ENCODE measurements at places on chromosomes 1 and 21.

- peak; percentile 28 for DNase-seq
These were observed at the start of gene TFF2 for GRCh38 chr21:42350927-42351426. TSS of gene TFF2 (minus strand) at chr21:42350994. CDS start at chr21:42350957, 37 bp downstream.

DNA sequence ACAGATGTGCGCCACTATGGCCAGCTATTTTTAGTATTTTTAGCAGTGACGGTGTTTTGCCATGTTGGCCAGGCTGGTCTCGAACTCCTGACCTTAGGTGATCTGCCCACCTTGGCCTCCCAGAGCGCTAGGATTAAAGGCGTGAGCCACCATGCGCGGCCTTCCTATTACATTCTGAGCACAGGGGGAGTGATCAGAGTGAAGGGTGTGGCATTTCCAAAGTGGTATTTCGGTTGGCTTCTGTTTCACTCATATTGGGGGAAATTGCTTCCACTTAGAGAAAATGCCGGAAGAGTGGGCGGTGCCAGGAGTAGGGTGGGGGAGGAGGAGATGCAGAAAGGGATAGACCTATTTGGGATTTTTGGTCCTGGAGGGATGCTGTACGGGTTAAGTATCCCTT lies 4.3 kb downstream of the PIK3CD start:
- no peak for DNase-seq

DNA sequence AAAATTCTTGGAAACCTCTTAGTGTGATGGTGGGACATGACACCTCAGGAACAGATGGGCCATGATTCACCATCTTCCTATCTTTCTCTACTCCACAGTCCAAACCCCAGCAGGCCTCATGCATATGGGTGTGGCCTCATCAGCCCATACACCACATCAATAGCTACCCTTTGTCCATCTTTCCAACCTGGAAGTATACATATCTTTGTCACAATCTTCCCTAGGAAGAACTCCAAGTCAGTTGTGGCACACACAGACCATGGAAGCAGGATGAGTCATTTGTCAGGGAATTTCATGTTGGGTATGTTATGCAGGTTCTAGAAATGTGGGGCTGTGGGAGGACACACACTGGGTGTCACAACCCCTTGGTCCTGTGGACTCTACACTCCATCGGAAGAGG lies 30.5 kb upstream of the CLCA4 start:
- no peak for DNase-seq

DNA sequence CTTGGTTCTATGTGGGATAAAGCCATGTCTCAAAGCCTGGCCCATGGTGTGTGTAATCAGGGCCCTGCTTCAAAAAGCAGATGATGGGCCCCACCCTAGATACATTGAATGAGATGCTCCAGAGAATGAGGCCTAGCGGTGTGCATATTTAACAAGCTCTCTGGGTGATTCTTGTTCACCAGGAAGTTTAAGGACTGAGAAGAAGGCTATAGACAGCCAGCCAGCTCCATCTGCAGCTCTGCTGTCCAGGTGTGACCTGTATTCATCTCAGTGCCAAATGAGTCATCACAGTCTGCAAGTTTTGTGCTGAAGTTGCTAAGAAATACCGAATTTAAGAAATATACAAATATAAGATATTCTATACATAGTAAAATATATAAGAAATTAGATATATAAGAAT lies 182.0 kb upstream of the RUNX1 start:
- DNase-seq, result no peak

- no peak for DNase-seq
These were observed 252.3 kb upstream of the FGGY start for GRCh38 chr1:59044535-59045121.

DNA sequence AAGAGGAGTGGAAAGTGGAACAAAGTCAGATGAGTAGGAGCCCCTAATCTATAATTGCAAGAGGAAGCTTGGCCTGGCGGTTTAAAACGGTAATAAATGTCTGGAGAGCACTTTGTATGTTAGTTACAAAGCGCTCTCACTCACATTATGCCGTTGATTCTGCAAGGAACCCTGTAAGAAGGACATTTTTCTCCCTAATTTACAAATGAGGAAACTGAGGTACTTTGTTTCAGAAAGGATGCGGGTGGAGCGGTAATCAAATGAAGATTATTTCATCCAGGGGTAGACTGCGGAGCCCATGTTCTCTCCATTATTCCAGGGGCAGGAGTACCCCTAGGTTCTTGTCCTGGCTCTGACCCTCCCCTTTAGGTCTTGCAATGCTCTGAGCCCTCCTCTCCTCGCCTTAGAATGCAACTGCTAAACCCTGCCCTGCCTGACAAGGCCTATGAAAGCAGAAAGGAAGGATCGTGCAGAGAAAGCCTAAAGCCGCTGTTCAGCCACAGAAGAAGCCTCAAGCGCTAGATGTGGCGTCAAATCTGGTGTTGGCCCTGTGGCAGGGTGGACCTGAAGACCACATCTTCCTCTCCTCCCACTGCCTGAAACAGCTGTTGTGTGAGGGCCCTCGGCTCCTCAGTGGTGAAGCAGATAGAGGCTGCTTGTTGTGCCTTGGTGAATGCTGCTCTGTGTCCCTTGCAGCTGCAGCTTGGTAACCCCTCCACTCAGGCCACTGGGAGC lies 588 bp upstream of the PACC1 start:
- no peak for DNase-seq

DNA sequence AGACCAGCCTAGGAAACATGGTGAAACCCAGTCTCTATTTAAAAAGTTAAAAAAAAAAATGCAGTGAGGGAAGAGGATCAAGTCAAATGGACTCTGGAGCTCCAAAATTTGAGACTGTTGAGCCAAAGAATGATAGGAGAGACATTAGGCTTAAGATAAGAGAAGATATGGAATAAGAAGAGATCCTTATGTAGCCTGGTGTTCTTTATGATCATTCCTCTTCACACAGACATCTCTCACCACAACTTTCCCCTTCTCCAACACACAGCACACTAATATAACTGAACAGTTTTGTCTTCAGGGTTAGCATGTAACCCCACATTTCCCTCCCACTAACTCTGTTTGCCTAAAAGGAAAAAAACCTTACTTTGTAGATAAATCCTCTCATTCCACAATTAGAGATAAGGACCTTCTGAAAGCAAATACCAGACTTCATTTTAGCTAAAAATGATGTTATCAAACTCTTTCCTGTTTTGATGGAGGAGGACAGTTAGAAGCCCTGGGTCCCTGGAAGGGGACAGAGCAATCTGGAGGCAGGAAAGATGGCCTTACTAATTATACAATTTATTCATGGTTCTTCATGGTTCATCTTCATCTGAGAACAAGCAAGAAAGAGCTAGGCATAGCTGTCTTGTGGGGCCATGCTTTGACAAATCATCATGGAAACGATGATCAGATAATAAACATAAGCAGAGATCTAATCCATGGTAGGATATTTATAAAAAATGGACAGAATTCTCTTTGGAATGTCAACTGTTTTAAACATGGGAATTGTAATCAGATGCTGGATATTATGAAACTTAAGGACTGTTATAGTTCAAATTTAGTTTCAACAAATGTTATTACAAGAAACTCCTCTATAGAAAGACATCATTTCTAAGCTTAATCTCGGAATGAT lies 96.7 kb upstream of the S1PR1 start:
- DNase-seq, result no peak

DNA sequence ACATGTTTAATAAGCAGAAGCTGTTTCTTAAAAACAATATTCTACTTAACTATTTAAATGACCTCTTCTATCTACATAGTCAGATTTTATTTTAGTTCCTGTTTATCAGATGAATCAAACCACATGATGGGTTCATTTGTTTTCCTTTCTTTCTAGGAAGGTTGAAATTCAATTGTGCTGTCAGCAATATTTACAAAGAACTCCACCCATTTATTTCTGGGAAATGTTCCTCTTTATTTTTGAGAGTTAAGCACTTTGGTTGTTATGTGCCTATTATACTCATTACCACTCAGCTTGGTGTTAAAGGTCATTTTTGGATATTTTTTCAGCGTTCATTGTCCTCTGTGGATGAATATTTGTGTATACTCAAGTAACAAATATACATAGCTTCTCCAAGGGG lies 84.9 kb downstream of the C4BPA start:
- no peak for DNase-seq

- no peak for DNase-seq
These were observed 77.4 kb downstream of the S1PR1 start for GRCh38 chr1:101314244-101314643.

DNA sequence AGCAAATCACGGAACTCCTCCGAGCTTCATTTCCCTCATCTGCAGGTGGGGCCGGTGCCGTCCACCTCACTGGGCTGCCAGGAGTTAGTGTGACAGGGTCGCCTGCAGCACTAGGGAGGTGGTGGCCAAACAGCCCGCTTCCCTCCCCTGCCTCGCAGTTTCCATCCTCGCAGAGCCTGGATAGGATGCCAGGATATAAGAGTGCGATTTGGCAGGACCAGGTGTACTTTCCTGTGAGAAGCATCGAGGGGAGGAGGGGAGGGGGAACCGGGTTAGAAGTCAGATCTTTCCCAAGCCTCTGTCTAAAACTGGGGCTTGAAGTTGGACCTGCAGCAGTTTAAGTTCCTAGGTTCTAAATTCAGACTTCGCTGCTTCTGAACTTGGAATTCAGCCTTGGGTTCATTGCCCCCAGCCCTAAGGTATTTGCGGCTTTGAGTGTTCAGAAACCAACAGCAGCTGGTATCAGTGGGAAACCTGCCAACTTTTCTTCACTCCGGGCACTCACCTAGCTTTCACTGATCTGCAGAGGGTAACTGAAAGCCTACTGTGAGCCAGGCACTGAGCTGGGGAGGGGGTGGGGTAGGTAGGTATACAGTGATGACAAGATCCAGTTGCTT lies 1.7 kb upstream of the JUN start:
- DNase-seq, result peak; percentile 88

GRCh38 chr1:169106921-169107602 lies 572 bp downstream of the ATP1B1 start:
- peak; percentile 56 for DNase-seq

DNA sequence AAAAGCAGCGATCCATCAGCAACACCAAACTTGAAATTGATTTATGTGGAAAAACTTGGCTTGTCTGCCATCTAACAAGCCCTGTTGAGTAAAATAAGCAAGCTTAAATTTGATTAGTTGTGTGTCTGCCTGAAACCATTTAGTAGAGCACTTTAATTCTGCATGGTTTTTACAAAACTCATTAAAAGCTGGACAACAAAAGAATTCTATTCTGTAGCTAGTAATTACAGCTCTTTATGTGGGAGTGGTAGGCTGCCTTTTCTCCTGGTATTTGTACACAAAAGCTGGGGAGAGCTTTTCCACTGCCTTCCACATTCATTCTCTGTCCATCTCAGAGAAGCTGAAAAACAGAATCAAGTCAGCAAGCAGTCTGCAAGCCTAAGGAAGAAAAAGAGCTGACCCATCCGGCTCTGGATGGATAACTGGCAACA lies 1.7 kb downstream of the ETS2 start:
- no peak for DNase-seq

DNA sequence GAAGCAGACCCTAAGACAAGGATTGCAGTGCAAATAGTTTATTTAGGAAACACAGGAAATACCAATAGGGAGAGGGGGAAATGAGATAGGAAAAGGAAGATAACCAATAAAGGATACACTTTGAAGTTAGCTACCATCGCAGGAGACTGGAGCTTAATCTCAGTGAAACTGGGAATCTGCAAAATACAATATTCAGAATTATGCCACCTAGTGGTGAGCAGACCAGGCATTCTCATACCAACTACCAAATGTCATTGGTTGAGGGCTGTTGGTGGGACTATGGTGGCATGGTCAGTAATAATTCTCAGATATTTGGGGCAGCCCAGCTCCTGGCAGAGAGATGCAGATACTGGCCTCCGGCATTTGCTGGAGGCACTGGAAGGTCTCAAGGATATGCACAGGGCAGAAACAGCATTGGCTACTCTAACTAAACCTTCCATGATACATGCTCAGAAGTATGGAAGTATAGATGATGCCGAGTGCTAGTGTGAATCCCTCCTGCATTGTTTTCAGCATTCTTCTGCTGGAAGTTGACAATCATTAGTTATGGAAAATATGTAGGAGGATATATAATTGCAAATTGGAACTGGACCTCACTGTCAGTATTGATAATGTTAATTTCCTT lies 11.8 kb upstream of the ZFP69B start:
- DNase-seq, result peak; percentile 27

DNA sequence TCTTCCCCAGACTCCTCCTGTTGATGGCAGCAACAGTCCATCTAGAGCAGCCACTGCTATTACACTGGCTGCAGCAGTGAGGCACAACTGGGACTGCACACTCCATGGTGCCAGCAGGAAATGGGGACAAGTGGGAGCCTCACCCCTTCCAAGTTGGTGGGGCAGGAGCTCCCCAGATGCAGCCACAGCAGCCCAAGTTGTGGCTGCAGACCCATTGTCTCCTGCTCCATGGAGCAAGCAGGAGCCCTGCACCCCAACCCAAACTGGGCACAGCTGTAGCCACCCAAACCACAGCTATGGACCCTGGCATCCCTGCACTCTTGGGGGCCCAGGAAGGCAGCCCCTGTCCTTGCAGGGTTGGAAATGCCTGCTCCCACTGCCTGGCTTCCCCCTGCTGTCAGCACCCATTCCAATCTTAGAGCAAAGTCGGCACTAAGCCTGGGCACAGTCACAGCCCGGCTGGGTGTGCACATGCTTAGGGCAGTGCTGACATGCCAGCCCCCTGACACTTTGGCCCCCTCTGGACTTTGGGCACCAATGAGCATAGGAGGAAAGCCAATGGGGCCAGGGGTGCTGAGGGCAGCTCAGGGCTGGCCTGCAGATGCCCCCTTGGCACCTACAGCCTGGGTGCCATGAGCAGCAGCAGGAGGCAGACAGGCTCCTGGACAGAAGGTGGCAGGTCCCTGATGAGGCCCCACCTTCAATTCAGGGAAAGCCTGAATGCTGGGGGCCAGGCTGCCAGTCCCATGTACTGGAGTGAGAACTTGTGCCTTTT lies 44.0 kb downstream of the MATN1 start:
- no peak for DNase-seq

DNA sequence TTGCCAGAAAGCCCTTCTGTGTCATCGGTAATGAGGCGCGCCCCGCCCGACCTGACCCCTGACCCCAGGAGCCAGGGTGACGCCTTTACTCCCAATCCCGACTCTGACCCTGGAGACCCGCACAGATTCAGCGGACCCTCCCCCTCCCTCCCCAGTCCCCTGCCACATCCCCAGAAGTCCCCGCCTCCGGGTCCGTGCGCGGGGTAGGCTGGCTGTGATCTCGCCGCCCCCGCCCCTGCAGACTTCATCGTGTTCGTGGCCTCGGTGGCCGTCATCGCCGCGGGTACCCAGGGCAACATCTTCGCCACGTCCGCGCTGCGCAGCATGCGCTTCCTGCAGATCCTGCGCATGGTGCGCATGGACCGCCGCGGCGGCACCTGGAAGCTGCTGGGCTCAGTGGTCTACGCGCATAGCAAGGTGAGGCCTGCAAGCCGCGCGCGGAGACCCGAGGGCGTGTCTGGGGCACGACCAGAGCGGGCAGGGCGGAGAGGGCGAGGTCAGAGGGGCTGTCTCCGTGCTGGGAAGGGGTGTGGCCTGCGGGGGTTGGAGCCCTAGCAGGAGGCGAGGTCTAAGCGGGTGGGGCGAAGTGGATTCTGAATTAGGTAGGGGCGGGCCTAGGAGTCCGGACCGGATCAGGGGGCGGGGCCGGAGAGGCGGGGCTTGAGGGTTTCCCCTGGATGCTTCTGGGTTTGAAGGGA lies 34.8 kb downstream of the KCNQ4 start:
- no peak for DNase-seq

GRCh38 chr1:46525253-46525983 lies 26.0 kb downstream of the KNCN start:
- peak; percentile 56 for DNase-seq

- no peak for DNase-seq
These were observed 29.1 kb upstream of the SRP9 start for GRCh38 chr1:225748529-225748928.

GRCh38 chr1:20390589-20391331 lies 95.2 kb downstream of the CAMK2N1 start:
- no peak for DNase-seq

Measured in HT-29 (cell line).